Activated T-helper 17 cell treated with anti-CD3 and anti-CD28 coated beads, Interleukin-2, amount 50 U/mL, for 72 hours (primary cell): ENCODE measurements at places on chromosomes 16 and 17.

DNA sequence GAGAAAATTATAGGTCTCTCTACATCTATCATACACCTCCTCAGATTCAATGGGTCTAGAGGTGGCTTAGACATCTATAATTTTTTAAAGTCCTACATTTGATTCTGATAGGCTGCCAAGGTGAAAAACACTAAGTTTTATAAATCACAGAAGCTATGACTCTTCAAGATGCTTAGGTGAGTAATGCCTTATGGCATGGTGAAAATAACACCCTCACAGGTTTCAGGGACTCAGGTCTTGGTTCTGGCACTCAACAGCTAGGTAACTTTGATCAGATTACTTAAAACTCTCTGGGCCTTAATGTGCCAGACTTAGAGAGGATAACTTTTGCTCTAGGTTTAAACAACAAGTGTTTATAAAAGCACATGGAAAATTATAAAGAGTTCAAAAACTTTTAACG is 2.0 kb upstream of the COX10 start:
- peak; percentile 51 for ATAC-seq

GRCh38 chr17:17063546-17064122 is 21.4 kb downstream of the MPRIP start:
- peak; percentile 60 for ATAC-seq

DNA sequence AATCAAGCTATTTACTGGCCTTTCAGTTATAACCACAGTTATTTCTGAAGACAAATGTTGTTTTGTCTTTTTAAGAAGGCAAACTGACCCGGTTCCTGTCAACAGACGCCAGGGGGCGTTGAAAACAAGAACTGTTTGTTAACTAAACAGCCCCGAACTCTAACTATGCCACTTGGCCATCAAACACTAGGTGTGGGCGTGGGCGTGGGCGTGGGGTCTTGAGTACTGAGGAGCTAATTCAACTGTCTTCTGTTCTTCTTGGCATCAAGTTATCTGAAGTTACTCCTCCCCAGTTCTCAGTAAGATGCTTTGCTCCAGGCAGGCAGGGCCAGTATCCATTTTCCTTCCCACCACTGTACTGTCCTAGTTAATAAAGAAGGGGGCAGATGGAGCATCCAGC is 63.3 kb upstream of the MTMR4 start:
- ATAC-seq = peak; percentile 34

GRCh38 chr17:32542186-32542585 is 55.4 kb downstream of the CDK5R1 start:
- no peak for ATAC-seq
